ENCODE measurements at places on chromosomes 13 and 19.

DNA sequence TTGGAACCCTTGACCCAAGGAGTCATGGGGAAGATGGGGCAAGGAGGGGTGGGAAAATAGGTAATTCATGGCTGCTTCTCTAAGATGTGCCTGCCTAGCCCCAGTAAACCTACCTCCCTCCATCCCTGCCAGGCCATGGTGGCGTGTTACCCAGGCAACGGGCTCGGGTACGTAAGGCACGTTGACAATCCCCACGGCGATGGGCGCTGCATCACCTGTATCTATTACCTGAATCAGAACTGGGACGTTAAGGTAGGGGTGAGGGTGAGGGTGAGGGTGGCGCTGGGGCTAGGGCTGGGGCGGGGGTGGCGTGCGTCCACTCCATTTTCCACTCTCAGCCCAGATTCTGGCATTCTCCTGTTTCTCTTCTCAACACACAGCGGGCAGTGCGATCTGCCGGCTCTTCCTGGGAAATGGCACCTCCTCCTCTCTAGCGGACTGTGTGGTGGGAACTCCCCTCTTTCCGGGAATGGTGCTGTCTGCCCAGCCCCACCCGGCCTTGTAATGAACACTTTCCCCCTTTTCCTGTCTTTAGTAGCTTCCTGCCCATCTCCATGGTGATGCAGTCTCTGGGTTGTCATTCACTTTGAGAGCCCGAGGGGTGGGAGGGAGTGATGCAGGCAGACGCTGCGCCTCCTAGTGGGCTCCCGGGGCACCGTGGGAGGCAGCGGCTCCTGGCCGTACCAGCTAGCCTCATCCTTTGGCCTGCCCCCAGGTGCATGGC lies 7.6 kb downstream of the EGLN2 start:
- DNase-seq: peak; percentile 76

- DNase-seq: no peak
Measured at GRCh38 chr13:80552851-80553440, 212.0 kb upstream of the SPRY2 start.

DNA sequence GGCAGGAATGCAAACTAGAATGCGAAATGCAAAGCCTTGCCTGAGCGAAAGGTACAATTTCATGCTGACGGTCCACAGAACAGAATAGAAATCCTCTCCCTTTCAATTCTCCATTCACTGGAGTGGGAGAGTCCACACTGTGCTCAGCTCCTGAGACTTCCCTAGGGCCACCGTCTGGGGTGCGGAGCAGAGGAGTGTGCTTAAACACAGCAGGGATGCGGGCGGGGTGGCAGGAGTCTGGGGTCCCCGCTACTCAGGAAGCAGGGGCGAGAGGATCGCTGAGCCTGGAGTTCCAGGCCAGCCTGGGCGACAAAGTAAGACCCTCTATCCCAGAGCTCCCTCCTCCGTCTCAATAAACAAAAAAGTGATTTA lies 552 bp upstream of the ZNF816 start:
- no peak for DNase-seq

GRCh38 chr19:52734331-52734892 lies 432 bp downstream of the ZNF611 start:
- no peak for DNase-seq
